ENCODE measurements at places on chromosomes 2 and 18.

- no peak for DNase-seq
These were observed 53.6 kb upstream of the NRXN1 start for GRCh38 chr2:51085420-51086068.

- DNase-seq, result no peak
These were observed 150.8 kb upstream of the PGAP1 start for GRCh38 chr2:197077336-197077735.

DNA sequence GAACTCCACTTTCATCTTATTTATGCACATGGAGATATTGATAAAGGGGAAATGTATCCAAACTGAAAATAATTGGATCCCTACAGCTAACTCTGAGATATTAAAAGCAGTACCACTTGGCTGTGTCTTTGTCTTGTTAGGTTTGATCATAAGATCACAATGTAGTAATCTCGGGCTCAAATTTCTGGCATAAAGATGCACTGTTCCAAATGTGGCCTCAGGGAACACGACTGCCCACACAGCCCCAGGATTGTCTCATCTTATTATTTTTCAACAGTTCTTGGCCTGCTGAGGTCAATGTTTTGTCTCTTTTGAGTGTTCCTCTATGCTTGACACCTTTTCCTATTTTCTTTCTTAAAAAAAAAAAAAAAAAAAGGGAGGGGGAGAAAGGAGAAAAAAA is 114.1 kb downstream of the GBX2 start:
- no peak for DNase-seq

DNA sequence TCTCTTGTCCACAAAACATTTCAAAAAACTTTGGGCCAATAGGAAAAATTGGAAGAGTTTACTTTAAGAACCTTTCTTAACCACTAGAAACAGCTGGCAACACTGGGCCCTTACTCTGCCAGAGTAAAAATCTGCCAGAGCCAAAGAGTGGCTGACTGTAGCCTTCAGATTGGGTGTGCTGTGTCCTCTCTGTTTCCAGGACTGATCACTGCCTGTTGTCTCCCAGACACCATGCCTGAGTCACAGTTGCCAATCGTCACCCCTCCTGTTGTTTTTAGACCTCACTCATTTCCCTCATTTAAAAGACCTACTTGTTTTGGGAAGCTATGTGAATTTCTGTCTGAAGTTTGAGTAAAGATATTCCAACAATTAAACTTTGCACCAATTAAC is 159.1 kb downstream of the PPP1R1C start:
- DNase-seq, result no peak

- no peak for DNase-seq
These were observed 5.9 kb downstream of the ASXL3 start for GRCh38 chr18:33583901-33584300.

- DNase-seq, result no peak
These were observed 15.9 kb downstream of the TMX3 start for GRCh38 chr18:68699043-68699442.

DNA sequence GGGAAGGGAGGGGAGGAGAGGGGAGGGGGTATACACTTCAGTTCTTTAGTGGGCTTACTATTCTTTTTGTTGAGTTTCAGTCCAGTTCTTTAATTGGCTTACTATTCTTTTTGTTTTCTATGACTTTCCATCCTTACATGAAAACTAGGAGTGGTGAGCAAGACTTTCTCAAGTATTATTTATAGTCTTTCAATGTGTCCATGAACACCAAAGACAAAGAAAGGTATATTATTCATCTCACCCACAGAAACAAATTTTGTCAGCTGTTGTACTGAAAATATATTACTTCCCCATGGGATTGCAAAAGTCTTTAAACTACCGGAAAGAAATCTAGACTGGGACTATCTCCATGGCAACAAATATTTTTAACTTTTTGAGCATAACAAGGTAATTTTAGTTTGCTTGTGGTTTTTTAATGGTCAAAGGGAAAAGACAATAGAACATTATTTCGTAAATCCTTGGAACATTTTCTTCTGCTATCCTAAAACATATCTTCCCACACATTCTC is 17.6 kb downstream of the ADAM17 start:
- DNase-seq, result peak; percentile 30

DNA sequence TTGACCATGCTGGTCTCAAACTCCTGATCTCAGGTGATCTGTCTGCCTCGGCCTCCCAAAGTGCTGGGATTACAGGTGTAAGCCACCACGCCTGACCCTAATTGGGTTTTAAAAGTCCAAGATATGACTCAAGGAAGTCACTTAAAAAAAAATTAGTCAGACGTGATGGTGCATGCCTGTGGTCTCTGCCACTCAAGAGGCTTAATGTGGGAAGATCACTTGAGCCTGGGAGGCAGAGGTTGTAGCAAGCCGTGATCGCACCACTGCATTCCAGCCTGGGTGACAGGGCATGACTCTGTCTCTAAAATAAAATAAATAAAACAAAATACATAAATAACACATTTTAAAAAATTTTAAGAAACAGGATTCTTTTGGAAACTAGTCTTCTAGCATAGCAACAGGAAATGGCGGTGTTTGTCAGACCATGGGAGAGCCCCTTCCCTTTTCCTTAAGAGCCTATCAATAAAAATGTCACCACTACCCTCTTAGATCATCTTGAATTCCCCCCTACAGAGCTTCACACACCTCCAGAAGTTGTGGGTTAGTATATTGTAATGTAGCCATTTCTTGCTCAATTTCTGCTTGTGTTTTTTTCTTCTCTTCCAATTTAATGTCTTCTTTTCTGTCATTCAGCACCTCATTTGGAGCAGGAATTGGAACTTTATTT is 20.1 kb downstream of the SFT2D3 start:
- DNase-seq, result no peak

GRCh38 chr2:190382851-190383250 is 25.3 kb upstream of the MFSD6 start:
- DNase-seq, result peak; percentile 59

DNA sequence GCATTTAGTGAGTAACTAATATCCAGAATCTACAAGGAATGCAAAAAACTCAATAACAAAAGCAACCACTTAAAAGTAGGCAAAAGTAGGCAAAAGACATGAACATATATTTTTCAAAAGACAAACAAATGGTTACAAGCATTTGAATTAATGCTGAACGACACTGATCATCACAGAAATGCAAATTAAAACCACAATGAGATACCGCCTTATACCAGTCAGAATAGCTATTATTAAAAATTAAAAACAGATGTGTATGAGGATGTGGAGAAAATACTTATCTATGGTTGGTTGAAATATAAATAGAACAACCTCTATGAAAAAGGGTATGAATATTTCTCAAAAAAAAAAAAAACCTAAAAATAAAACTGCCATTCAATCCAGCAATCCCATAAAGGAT is 51.7 kb downstream of the SNTG2 start:
- DNase-seq, result no peak

GRCh38 chr18:58158008-58158407 is 114.0 kb downstream of the NEDD4L start:
- no peak for DNase-seq

DNA sequence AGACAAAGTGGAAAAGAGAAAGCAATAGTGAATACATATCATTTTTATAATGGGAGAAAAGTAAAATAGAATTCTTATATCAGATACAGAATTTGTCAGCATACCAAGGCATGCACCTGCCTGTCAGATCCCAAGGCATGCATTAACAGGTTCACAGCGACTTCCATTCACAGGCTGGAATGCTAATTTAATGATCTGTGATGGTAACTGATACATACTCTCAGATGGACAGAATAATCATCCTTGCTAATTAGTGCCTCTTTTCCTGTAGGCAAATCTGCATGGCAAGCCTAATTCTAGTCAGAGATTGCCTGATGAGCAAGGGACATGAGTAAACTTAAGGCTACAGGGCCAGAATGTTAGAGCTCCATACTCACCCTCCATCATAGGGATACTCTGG is 76.1 kb downstream of the PRKRA start:
- no peak for DNase-seq

DNA sequence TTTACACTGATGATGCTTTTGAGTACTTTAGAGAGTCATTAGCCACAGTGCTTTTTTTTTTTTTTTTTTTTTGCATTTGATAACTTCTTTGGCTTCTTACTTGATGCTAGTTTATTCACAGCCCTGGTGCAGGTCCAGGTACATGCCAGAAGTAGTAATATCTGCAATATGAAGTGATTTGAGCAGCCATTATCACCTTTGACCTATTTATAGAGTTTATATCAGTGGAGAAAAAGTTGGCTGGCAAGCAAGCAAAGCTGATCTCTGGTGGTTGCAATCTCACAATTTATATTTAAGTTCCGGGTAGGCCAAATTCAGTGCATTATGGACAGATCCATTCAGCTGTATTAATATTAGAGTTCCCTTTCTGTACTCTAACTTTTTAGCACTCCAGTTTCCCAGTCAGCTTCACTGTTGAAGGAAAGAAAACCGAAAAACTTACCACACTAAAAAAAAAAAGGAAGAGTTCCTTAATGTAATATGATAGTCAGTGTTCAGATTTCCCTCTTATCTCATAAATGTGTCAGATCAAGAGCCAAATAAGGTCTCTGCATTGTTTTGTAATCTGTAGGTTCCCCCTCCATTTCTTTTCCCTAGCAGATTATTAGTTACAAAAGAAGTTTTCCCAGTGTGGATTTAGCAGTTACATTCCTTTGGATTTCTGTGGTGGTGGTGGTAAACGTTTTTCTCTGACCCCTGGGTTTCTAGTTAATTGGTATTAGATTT is 78.6 kb downstream of the HAUS1 start:
- no peak for DNase-seq

DNA sequence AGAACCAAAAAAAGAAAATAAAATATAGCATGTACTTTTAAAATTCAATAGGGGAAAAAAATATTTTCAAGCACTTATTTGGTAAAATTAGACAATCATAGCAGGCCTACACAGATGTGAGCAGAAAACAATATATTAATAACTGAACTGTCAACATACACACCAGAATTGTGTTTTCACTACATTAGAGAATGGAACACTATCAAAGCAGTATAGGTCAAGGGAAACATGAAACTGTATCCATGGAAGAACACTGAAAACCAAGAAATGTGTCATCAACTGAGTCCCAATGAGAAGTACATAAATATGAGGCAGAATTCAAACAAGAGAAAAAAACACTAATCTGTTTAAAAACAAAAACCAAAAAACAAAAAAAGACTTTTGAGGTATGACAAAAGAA is 132.4 kb downstream of the USP34 start:
- DNase-seq, result no peak

DNA sequence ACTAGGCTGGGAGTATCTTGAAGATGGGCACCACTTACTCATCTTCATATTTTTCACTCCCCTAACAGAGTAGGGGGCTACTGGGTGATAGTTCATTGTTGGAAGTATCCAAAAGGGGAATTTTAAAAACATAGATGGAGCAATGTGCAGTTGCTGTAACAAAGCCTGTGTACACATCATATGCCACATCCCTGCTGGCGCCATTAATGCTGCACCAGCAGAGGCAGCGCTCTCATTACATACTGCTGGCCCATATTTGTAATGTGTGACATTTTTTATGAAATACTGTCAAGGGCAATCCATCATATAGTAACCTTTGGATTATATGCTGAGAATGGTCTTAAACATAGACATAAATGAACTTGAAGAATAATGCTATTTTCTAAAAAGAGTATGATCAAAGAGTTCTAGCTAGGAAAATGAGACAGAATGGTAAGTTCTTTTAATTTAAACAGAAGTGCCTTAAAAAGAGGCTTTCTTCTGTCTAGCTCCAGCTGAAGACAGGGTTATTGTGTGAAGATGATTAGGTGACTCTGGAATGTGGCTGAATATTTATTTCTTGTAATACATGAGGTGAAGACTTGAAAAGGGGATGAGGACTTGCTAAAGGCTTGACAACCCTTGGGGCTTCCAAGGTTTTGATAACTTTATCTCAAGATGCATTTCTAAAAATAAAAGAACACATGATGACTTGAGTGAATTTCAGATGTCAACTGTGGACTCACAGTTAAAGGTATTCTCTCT is 2.4 kb upstream of the TMEM178A start:
- DNase-seq, result no peak

GRCh38 chr2:128414946-128415778 is 96.5 kb upstream of the HS6ST1 start:
- DNase-seq, result no peak

- DNase-seq, result peak; percentile 55
These were observed 37.5 kb upstream of the ZBTB7C start for GRCh38 chr18:48446582-48447225.

- DNase-seq, result no peak
These were observed 2.6 kb downstream of the GPR39 start for GRCh38 chr2:132419235-132419634.

DNA sequence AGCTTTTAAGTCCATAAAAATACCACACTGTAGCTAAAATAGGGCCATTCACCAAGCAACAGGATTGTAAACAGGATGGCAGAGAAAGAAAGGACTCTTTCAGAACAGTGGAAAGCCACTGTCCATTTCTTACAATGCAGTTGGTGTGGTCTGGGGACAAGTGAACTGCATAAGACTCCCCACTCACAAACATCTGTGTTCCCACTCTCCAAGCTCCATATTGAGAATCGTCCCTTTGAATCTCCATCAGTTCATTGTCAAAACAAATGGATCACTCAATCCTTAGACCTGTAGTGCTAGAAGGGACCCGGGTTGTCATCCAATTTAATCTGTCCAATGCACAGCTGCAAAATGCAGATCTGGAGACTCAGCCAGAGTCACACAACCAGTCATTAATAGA is 347.4 kb upstream of the KLHL29 start:
- DNase-seq, result no peak

- DNase-seq, result no peak
These were observed 91.0 kb upstream of the KCNH7 start for GRCh38 chr2:162929571-162929970.

DNA sequence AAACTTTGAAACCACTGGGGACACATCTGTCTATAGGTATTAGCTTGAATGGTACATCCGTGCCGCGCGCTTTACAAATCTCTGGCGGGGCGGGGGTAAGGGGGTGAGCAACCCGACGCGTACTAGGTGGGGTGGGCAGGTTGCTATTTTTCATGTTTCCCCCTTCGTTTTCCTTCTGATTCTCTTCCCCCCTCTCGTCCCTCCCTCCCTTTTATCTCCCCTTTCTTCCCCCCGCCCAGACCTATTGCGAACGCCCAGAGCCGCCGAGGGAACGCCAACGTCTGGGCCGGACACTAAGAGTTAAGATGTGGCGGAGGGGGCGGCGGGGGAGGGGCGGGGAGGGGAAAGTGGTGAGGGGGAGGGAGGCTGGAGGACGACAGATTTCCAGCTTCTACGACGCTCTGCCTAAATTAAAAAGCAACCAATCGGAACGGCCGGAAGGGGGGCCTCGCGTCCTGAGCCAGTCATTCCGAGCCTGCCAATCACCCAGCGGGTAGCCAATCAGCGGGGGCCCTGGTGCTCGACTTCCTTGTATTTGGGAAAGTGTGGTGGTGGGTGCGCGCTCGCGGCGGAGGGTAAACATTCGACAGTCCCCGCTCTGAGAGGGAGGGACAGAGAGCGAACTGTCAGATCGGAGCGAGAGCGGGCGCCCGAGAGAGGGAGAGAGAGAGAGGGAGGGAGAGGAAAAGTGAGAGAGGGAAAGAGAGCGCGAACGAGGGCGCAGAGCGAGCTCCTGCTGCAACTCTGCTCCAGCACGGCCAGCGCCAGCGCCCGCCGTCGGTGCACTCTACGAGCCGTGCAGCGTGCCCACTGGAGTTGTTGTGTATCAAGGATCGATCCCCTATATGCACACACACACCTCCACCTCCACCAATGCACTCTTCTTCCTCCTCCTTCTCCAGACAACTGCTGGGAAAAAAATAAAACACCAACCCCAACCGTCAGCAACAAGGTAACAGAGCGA is at the start of gene POU3F3:
POU3F3 (plus strand) TSS at position 582 of the 964 bp plus-strand sequence. CDS start 1,396 bp downstream, outside the sequence.
- DNase-seq, result peak; percentile 84
